ENCODE measurements at places on chromosomes 5 and 9.

- no peak for DNase-seq
Observed at GRCh38 chr9:752201-752600, 89.3 kb upstream of the DMRT1 start.

DNA sequence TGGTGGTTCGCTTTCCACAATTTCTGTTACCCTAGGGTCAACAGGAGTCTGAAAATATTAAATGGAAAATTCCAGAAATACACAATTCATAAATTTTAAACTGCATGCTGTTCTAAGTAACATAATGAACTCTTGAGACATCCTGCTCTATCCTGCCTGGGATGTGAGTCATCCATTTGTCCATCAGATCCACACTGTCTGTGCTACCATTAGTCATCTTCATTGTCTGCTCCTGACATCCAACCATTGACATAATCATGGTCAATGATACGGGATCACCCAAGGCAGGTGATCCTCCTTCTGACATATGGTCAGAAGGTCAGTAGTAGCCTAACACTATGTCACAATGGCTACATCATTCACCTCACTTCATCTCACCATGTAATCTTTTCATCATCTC is 276.7 kb upstream of the KIF2A start:
- no peak for DNase-seq

DNA sequence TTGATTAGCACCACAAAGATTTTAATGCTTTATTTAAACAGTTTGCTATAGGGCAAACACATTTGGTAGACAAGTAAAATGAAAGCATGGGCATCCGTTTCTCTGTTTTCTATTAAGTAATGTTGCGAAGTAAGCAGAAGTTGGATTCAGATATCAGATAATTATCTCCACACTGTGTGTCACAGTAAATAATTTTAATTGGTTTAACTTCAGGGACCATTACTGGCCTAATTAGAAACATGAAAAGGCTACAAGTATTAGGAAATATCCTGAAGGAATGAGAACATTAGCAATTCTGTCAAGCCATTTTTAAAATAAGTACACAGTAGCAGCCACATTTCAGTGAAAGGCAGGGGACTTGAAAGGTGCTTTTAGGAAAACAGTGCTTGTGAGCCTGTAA is 975.4 kb downstream of the NR2F1-AS1 start:
- DNase-seq: no peak

DNA sequence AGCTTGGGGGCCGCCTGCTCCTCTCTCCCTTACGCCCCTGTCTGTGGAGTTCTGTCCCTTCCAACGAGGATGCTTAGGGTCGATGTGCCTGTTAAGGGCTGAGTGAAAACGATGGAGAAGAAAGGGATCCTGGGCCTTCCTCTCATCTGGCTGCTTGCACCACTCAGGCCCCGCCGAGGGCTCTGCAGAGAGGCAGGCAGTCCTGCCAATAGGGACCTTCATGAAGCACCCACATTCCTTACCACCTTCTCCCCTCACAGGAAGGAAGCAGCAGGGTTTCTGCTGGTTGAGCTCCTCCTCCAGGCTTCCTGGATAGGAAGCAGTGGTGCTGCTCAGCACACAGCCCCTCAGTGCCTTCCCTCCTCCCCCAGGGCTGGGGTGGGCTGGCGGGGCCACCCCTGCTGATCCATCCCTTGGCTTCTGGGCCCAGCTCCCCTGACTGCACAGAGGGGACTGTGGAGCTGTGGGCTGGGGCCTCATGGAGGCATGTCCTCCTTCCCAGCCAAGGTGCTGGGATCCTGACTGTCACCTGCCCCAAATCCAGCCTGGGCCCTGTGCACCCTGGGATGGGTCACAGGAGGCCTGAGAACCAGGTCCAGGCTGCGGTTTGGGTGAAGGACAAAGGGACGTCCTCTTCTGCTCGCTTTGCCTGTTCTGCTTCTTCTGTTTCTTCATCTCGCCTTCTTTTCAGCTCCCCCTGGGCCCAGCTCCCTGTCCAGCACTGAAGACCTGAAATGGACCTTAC is 50.5 kb downstream of the AHRR start:
- DNase-seq: no peak

- DNase-seq: no peak
Observed at GRCh38 chr5:168263121-168263520, 28.3 kb upstream of the WWC1 start.

All from Karpas-422 (cell line).